CD8-positive, alpha-beta memory T cell (primary cell): ENCODE measurements at places on chromosomes 5 and 9.

GRCh38 chr5:150672237-150672883 lies 11.3 kb downstream of the MYOZ3 start:
- DNase-seq: no peak

- DNase-seq: no peak
Observed at GRCh38 chr9:13993632-13994185, 320.2 kb downstream of the NFIB start.

DNA sequence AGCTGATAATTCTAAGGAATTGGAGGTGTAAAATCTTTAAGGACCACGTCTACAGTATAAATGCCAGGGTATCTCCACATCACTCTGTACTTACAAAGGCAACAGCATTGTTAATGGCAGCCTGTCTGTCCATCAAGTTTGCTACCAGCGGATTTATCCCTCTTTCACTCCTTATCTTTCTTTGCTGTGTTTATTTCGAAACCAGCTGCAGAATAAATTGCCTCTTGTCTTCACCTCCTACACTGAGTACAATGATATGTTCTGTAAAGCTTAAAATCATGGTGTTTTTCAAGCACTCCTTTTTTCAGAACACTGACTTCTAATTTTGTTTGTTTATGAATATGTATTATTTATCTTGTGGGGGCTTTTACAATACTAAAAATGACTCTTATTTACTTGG lies 1088.1 kb downstream of the NR2F1-AS1 start:
- DNase-seq: no peak

- DNase-seq: no peak
Observed at GRCh38 chr5:61030163-61030482, 85.1 kb downstream of the NDUFAF2 start.

DNA sequence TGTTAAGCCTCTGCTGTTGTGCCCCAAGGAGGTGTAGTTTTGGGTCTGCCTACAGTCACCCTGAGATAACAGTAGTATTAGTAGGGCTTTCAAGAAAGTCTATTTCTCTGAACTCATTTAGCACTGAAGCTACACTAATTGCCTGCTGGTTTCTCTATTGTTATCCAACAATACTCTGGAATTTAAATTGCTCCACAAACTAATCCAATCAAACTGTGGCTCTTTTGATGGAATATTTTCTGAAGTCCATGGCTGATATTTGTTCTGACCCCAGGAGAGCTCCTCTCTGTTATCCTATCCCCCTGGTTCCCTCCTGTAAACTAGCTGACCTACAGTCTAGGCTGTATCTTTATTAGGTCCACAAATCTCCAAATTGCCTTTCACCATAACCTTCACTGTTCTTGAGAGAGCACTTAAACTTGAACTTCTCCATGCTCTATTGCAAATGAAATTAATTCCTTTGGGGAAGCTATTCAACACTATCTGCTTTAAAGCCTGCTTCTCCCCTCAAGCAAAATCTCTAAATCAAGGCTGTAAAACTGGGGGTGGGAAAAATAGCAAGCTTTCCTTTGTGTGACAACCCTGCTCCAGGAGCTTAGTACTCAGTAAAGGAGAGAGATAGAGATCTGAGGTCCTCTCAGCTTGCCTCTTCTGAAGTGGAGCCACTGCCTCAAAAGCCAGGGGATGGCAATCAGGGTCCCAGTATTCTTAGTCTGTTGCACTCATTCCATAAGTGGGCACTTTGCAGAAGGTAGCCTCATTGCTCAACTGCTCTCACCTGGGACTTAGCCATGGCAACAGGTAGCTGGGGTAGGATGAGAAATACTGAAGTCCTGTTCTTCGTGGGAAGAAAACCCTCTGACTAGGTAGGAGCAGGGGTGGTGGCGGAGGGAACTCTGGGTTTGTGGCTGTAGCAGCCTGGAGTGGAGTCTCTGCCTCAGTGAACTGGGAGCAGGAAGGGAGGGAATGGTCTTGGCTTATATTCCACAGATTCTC lies 110.9 kb downstream of the MACIR start:
- DNase-seq: no peak
